A549 treated with Mapracorat at 1 μM for 4 hours (cell line): ENCODE measurements at places on chromosomes 4 and X. TPM values are rescaled to one million over a fixed set of nuclear protein-coding genes. Genes with fewer than 3 reads are reported as not detected.

The SCD5 gene
- 6.1 to 7.6 TPM (median 6.8 TPM) in 5 replicates for total RNA-seq

The ZFP42 gene
- not detected in 5 replicates for total RNA-seq

The SERPINA7 gene
- total RNA-seq: not detected in 5 replicates

The FATE1 gene
- not detected in 5 replicates for total RNA-seq

The TEC gene
- total RNA-seq: 1.7 to 2.5 TPM (median 1.9 TPM) in 5 replicates

The SLC10A4 gene
- 4.2 to 7.5 TPM (median 7.1 TPM) in 5 replicates for total RNA-seq

The DUSP21 gene
- not detected in 5 replicates for total RNA-seq

The SULT1E1 gene
- total RNA-seq: not detected in 5 replicates

The HTATSF1 gene
- total RNA-seq: 46.9 to 63.2 TPM (median 58.8 TPM) in 5 replicates

The LINC00632 gene
- 1.2 to 2.0 TPM (median 1.5 TPM) in 5 replicates for total RNA-seq

The H2BW2 gene
- not detected in 5 replicates for total RNA-seq

The ADGRG4 gene
- not detected in 5 replicates for total RNA-seq

The ARR3 gene
- not detected in 5 replicates for total RNA-seq

The NEUROG2 gene
- total RNA-seq: not detected in 5 replicates

The PDGFC gene
- total RNA-seq: 2.1 to 4.0 TPM (median 3.1 TPM) in 5 replicates

The ZNF182 gene
- total RNA-seq: 3.0 to 4.0 TPM (median 3.7 TPM) in 5 replicates

The TEX13B gene
- not detected in 5 replicates for total RNA-seq

The GPR119 gene
- not detected in 5 replicates for total RNA-seq
